ENCODE measurements at places on chromosomes 7 and 10.

- DNase-seq, result no peak
Measured at GRCh38 chr10:77357611-77358310, 279.8 kb downstream of the KCNMA1 start.

DNA sequence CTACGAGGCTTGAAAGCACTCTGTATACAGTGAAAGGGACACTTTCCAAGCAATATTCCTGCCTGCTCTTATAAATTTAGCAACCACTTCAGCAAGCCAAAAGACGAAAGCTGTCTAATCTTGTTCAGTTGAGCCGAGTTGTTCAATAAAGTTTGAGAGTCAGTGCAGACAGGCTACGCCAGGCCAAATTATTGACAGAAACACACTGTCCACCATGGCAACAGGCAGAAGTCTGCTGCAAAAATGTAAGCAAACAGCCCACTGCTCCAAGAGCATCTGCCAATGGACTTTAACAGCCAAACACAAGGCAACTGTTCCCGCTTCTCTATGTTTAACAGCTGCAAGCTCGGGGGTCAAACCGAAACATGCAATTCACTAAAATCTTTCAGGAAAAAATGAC lies 85.7 kb downstream of the GLI3 start:
- no peak for DNase-seq

- no peak for DNase-seq
Measured at GRCh38 chr7:80537091-80537490, 25.2 kb upstream of the GNAT3 start.

DNA sequence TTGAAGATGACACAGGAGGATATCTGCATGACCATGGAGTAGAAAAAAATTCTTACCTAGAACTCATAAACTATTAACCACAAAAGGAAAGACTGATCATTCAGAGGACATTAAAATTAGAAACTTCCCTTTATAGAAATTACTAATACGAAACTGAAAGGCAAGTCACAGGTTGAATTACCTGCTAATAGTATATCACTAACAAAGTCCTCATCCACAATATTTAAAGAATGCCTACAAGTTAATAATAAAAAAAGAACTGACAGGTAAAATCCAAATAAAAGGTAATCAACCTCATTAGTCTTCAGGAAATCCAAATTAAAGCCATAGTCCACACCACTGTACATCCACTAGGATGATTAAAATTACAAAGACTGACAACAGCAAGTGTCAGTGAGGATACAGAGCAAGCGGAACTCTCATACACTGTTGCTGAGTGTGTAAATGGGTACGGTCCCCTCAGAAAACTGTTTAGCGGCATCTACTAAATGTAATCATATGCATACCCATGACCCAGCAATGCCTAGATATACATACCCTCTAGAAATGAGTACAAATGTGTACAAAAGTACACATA lies 71.2 kb downstream of the ARHGAP21 start:
- no peak for DNase-seq

GRCh38 chr10:78321500-78321899 lies 287.8 kb downstream of the RPS24 start:
- DNase-seq, result no peak

- DNase-seq, result peak; percentile 68
Measured at GRCh38 chr10:87095236-87095945, 385 bp downstream of the SHLD2 start.

DNA sequence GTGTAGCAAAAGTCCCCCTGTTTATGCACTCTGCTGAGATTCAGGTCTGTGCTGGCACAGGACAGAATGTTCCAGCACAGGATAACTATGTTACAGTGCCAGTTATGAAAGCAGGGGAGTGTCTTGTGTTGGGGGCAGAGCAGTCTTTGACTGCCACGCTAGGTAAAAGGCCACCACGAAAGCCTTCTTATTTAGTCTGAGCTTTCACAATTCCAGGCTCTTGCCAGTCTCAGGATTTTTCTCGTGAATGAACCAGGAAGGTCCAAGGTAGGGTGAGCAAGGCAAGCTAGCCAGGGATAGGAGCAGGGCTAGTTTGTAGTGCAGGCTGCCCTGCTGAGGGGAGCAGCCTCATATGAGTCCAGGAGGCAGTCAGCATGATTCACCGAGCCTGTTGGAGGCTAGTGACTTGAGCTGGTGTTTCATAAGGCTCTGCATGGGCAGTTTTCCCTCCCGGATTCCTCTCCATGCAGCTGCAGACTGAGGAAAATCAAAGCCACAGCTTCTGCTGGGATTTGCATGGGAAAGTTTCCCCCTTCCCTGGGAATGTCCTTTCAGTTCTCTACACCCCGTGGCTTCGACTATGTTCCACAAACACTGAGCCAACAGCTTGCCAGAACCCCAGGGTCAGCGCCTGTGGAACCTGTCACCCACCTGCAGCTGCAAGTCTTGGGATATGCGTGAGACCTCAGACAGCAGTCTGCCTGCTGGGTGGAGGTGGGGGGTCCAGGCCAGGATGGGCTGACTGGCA lies 112.3 kb downstream of the JCAD start:
- DNase-seq, result no peak

DNA sequence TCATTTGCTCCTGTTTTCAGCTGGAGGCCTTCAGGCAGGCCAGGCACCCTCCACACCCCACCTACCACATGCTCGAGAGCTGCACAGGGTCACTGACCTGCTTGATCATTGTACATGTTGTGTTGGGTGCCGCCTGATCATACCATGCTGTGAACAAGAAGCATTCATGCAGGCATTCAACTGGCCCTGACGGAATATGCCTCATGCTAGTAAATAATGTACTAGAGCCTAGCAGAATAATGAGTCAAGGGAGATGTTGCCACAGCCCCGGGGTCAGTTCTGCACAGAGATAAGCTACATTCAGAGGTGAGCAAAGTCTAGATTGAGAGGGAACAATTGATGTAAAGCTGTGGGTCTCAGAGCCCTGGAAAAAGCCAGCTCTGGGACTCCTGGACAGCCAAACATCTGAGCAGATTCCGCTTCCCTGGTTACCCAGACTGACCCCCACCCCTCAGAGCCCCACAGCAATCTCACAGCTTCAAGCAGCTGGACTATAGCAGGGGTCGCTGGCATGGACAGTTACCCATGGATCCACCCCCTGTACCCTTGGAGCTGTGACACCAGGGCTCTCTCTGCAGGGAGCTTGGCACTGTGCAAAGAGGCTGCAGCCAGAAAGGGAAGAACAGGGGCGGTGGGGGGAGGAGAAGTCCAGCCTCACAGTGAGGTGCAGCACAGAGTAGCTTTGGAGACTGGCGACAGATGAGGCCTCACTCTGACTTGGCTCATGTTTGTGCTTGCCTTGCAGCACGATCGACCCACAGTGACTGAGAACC lies 86.6 kb downstream of the FRMPD2 start:
- no peak for DNase-seq

DNA sequence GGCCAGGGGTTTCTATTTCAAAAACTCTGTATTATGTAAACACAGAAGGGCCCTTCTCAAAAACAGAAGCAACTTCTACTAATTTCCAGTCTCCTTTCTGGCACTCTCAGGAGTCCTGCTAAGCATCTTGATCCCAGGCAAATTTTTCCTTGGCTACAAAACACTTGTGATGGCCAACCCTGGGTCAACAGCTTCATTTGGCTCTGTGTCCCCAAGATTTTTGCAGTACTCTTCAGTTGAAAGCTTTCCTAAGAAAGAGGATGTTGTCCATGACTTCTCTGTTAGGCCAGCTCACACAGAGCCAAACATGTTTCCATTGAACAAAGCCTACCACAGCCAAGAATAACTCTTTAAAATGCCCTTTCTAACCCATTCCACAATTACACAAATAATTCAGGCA lies 99.0 kb upstream of the EGR2 start:
- no peak for DNase-seq

GRCh38 chr7:21942955-21943354 lies 2.7 kb downstream of the CDCA7L start:
- no peak for DNase-seq

GRCh38 chr7:155660758-155661093 lies 16.3 kb downstream of the RBM33 start:
- DNase-seq, result no peak

GRCh38 chr7:76165106-76165972 lies 36.4 kb upstream of the SRRM3 start:
- no peak for DNase-seq

DNA sequence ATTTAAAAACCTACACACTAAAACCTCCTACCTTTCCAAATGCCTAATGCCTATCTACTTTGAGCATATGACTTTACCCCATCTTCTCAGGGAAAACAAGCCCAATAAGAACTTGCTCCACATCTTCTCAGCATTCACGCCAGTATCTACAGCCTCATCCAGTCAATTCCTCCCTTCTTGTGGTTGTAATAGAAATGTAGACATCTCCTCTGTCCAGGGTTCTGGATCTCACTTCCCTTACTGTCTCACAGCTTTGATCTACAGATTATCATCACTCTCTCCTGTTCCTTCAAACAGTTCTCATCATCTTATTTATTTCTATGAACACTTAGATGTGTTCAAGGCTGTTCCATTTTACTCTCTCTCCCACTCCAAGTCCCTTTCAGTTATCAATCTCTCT lies 70.4 kb upstream of the NOBOX start:
- DNase-seq, result no peak

DNA sequence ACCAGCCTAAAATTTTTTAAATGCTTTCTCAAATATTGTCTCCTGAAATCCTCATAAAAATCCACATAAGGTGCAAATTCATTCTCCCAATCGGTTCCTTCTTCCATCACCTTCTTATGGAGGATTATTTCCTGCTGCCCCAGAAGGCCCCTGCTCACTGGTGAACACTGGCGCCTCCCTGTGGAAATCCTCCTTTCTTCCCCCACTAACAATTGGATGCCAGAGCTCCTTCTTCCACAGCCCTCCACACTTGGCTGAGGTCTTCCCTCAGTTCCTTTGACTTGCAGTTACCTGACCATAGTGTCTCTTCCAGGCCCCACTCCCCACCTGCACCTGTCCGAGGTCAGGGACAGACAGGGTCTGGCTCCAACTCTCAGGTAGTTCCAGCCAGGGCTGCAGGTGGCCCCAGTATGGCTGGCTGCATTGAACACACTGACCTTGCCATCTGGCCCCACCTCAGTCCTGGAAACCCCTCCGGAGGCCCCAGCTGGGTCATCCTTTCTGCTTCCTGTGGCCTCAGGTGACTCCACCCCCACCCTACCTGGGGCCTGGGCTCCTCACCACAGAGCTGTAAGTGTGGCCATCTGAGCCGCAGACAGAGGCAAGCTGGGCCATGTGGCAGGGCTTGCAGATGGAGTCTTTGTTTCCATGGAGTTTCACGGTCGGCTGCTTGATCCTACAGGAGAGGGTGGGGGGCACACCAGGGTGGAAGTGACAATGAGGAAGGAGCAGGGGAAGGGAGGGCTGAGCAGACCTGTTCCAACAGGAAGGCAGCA lies 18.4 kb downstream of the SPOCK2 start:
- DNase-seq, result no peak

- no peak for DNase-seq
Measured at GRCh38 chr7:20895563-20895962, 108.9 kb upstream of the SP8 start.

- DNase-seq, result no peak
Measured at GRCh38 chr7:145978769-145979168, 137.8 kb upstream of the CNTNAP2 start.

DNA sequence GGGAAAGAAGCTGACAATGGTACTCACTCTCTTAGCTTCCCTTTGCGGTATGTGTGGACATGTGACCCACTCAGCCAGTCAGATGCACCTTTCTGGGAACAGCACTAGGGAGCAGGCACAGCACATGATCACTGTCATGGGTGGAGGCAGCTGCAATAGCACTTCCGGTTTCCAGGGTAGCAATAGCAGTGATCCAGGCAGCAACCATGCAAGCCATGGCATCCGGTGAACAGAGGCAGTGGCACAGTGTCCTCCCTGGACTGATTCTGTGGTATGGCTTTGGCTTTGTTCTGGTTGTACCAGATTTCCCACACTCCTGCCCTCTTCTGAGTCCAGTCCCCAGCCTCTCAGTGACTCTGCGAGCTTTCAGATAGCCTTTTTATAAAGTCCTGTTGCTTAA lies 86.8 kb upstream of the NAMPT start:
- DNase-seq, result no peak

DNA sequence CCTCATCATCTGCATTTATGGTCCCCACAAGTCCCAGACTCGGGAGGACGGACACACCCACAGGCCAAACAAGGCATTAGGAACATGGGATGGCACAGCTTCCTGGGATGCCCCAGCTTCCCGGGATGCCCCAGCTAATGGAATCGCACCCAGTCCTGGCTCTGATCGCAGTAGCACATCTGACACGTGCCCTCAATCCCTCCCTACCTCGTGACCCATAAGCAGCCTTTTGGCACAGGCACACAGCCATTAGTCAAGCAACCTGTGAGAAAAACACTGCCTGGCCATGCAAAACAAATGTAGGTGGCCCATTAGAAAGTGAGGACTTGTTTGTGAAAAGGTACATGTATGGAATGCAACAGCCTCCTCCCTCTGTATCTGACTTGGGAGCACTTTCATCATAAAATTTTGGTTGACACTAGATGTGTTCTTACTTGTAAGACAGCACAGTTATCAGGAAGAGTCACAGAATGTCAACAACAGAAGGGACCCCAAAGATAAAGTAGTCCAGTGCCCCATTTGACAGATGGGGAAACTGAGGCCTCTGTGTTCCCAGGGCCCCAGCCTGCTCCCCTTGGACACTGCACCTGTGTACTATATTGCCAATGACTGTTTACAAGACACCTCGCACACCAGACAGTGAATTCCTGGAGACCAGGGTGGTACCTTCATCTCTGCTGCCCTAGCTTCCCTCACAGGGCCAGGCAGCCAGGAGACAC lies 34.4 kb downstream of the DLG5 start:
- DNase-seq, result no peak

DNA sequence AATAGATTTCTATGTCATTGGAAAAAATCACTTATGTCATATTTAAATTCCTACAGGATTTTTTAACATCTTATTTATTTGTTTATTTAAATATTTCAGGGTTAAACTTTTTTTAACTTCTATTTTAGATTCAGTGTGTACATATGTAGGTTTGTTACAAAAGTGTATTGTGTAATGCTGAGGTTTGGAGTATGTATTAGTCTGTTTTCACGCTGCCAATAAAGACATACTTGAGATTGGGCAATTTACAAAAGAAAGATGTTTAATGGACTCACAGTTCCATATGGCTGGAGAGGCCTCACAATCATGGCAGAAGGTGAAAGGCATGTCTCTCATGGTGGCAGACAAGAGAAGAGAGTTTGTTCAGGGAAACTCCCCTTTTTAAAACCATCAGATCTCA lies 65.4 kb downstream of the MGAM2 start:
- no peak for DNase-seq

DNA sequence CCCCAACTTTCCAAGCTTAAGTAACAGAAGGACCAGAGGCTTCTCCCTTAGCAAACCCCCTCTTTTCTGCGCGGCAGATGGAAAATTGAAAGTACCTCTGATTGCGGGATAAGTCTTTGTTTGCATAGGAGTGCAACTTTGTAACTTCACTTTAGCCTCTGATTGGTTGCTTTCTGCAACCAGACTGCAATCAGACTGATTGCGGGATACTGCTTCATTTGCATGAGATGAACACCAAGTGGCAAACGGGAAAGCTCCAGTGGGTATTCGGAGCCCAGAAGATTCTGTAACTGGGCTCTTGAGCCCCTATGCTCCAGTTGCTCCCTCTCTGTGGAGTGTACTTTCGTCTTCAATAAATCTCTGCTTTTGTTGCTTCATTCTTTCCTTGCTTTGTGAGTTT lies 260.6 kb downstream of the BAMBI start:
- no peak for DNase-seq

Measured in activated T-helper 1 cell treated with Interleukin-2 at 50 U/mL for 16 hours (primary cell).